ENCODE measurements at places on chromosomes 4 and X.

DNA sequence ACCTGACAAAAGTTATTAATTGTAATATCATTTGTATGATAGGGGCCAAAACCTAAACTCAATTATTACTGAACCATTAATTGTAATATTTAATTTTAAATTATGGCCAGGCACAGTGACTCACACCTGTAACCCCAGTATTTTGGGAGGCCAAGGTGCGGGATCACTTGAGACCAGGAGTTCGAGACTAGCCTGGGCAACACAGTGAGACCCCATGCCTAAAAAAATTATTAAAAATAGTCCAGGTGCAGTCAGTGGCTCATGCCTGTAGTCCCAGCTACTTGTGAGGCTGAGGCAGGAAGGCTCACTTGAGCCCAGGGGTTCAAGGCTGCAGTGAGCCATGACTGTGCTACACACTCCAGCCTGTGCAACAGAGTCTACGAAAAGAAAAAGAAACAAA is 18.0 kb downstream of the PPAT start:
- DNase-seq: no peak

DNA sequence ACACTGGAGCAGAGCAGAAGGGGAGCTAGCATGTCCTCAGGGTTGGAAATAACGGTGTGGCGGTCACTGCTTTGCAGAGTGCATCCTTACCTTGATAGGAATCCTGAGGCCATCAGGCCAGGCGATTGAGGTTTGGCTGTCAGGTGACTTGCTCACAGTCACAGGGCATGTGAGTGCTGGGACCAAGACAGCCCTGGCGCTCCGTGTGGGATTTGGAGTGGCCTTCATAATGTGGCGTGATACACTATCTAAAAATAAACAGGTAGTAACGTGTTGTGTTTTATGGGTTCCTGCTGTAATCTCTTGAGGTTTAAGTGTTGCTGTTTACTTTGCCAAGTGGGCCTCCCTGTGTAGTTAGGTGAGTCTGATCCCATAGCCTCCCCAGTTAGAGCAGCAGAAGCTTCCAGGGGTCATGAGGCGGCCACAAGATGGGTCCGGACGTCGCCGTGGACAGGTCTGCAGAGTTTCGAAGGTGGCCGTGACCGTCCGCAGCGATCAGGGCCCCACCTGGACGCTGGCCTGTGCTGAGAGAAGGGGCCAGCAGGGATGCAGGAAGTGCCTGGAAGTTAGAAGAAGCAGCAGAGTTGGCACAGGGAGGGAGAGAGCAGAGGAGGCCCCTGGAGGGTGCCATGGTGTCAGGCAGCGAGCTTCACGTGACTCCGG is 27.7 kb downstream of the RGS12 start:
- no peak for DNase-seq

GRCh38 chr4:156795727-156796126 is 175.9 kb downstream of the PDGFC start:
- no peak for DNase-seq

DNA sequence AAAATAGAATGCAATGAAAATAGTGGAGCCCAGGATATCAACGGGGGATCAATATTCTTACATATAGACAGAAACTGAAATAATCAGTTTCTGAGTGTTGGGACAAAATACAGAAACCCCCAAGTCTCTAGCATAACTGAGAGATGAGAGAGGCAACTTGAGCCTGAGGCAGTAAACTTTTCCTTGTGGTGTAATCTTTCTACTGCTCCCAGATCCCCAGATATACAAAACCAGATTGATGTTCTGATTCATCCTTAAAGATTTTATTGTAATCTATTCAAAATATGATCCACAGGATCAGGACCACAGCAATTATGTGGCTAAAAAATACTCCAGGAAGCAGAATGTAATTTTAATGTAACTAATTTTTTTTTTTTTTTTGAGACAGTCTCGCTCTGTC is 2282.6 kb downstream of the ARAP2 start:
- DNase-seq: no peak

GRCh38 chrX:153944140-153944799 is at the start of gene RENBP:
TSS of gene RENBP (minus strand) at chrX:153944643. CDS start at chrX:153944610, 33 bp downstream.
- no peak for DNase-seq

DNA sequence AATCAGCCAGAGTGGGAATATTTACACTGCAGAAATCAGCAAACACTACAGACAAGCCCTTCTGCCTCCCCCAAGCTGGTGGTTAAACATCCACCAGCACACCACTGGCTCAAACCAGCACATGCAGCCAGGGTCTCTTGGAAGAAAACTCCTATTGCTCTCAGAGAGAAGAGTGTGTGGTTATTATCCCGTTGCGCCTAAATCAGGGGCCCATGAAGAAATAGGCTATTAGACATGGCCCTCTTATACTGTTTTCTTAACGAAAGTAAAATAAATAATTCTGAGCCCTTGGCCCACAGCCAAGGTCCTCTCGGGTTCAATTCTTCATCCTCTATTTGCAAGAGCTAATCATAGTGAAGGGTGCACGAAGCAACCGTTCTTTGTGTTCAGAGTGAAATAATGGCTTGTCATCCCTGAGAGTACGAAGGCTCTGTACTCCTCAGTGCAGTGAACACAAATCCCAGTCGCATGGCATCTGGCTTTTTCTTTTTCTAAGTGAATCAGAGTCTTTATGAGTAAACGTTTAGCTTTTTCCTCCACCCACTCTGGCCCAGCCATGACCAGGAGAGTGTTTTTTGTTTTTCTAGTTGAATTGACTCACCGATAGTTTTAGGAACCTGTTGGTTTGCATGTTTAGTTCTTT is 33.4 kb upstream of the RBM47 start:
- DNase-seq: no peak

DNA sequence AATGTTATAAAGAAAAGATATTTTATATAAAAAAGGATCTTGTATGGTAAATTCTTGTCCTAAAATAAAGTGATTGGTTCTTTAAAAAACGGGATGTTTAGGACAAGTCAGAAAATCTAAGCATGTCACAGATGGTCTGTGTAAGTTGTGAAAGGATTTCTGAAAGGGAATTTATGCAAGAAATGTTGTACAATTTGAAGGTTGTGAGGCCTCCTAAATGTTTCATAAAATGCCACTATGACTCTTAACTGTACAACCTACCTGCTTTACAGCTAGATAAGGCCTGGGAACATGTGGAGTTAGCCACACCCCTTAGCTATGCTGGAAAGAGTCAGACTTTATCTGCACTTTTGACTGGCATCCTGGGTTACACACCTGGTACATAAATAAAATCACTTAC is 951.5 kb upstream of the POU3F4 start:
- no peak for DNase-seq

DNA sequence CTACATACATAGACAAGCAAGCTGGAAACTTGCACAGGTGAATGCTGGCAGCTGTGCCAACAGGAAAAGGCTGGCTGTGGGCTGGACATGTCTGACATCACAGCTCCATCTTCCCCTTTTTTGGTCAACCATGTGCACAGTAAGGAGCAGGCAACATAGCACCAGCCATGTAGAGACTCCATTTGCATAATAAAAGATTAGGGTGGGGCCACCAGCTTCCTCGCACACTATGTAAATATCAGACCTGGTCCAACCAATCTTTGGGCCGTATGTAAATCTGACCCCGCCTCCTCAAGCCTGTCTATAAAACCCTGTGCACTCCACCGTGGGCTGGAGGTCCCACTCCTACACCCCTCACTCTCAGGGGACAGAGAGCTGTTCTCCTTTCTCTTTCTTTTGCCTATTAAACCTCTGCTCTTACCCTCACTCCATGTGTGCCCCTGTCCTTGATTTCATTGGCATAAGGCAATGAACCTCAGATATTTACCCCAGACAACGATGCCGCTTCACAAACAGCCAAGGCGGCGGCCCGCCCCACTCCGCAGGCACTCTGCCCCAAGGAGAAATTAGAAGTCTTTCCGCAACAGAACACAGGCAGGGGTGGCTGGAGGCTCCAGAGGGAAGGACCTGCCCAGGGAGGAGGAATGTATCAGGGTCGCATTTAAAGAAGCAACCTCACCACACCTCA is 862.2 kb downstream of the TRIML1 start:
- DNase-seq: no peak

DNA sequence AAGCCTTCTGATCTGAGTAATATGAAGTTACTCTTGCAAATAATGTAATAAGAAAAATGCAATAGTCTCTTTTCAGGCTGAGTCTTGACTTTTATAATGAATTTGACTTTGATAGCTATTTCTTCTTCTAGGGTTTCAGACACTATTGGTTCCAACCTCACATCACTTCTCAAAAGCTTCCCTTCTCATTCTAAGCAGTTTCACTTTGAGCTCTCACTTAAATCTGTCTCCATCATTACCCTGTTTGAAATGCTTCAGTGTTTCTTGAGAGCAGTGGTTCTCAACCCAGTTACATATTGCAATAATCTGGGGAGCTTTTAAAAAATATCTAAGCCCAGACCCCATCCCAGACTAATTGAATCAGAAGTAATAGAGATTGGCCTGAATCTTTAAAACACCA is 40.5 kb upstream of the BMP2K start:
- DNase-seq: no peak

GRCh38 chrX:48465336-48465933 is 4.6 kb downstream of the SLC38A5 start:
- no peak for DNase-seq

Measured in esophagus squamous epithelium (tissue), 5 donors.